ENCODE measurements at places on chromosomes 4 and X. TPM values are rescaled to one million over a fixed set of nuclear protein-coding genes. Genes with fewer than 3 reads are reported as not detected.

The ENAM gene
- total RNA-seq, result not detected

The LRIT3 gene
- 0.41 TPM for total RNA-seq

The CHRDL1 gene
- total RNA-seq, result not detected

The RASL11B gene
- total RNA-seq, result 0.44 TPM

The GAGE2A gene
- not detected for total RNA-seq

DNA sequence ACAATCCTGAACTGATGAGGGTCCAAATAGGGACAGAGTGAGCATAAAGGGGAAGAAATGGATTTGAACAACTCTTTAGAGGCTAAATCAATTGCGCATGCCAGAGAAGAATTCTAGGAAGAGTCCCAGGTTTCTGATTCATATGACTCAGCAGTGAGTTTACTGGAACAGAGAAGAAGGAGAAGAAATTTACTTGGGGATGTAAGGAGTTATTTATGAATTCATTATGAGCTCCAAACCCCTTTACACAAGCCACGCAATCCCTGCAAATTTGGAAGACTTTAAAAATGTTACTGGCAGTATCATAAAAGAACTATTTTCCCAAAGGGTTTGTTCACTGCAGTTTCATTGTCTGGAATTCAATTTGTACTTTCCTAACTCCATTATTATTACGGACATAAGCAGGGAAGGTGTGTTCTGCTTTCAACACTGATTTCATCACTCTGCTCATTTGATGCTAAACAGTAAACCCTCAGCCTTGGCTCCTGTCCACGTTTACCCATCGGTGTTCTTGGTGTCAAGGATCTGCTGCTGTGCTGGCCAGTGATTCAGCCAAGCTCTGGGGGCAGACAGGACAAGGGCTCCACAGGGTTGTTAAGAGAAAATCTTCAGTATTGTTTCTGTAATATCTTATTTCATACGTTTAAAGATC is 273.7 kb downstream of the HNRNPD start:
- DNase-seq, result no peak

DNA sequence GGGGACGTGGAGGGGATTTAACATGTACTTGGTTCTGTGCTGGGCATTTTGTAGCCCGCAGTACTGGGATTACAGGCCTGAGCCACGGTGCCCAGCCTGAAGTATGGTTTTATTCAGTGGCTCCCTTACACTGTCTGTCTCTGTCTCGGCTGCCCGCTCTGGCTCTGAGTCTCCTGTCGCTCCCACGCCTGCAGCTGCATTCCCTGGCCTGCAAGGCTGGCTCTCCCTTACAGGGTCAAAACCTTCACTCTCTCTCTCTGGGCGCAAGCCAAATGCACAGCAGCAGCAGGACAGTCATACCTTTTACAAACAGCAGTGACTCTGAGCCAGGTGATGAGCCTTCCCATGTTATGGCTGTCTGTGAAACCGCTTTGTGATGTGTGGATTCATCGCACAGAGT is 72.1 kb downstream of the HTRA3 start:
- no peak for DNase-seq

- no peak for DNase-seq
Observed at GRCh38 chr4:152540941-152541340, 5.0 kb upstream of the FBXW7 start.

DNA sequence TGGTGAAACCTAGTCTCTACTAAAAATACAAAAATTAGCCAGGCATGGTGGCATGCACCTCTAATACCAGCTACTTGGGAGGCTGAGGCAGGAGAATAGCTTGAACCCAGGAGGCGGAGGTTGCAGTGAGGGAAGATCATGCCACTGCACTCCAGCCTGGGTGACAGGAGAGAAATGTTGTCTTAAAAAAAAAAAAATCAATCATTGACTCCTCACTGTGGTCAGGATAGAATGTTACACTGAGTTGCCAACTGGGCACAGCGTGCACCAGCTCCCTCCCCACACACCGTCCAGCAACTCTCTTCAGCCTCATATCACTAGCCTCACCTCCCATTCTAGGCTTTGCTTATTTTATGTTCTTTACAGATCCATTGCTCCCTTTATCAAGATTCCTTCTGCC is 79.5 kb downstream of the CHRNA9 start:
- no peak for DNase-seq

- no peak for DNase-seq
Observed at GRCh38 chr4:122542411-122543236, 78.2 kb downstream of the IL21 start.

DNA sequence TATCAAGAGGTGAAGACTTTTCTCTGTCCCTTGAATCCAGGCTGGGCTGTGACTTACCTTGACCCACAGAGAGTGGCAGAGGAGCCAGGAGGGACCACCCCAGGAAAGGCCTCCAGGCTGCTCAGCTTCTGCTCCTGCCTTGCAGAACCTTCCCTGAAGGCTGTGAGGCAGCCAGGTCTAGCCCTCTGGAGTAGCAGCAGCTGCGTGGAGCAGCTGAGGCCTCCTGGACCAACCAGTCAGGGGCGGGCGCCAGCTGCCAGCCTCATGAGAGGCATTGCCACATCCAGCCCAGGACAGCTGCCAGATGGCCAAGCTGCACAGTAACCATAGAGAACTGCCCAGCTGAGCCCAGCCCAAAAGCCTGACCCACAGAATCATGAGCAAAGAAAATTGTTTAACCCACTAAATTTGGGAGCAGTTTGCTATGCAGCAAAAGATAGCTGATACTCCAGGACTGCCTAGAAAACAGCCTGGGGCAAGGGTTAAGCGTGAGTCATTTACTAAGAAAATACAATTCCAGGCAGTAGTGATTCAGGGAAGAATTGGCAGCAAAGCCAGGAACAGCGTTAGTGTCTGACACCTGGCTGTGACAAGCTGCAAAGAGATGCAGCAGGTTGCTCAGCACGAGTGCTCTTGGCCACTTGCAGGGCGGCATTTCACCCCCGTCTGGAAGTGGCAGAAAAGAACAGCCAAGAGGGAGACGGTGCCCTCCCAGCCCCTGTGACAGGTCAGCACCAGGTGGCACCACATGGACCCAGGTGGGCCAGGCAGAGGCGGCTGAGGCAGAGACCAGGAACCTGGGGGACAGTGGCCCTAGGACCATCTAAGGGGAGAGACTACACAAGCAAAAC is 14.7 kb upstream of the PDE6B start:
- DNase-seq, result no peak

GRCh38 chr4:174259580-174259979 is 23.9 kb downstream of the FBXO8 start:
- no peak for DNase-seq

- DNase-seq, result no peak
Observed at GRCh38 chr4:48781968-48782367, 1.9 kb upstream of the FRYL start.
